ENCODE measurements at places on chromosomes 4 and X.

- no peak for DNase-seq
Measured at GRCh38 chr4:112546476-112546875, 30.5 kb upstream of the NEUROG2 start.

GRCh38 chr4:100290585-100290984 lies 100.3 kb upstream of the DDIT4L start:
- DNase-seq = no peak

- no peak for DNase-seq
Measured at GRCh38 chrX:18883234-18883960, 100.5 kb downstream of the PHKA2 start.

- DNase-seq = no peak
Measured at GRCh38 chr4:56099378-56099786, 150.6 kb downstream of the CEP135 start.

DNA sequence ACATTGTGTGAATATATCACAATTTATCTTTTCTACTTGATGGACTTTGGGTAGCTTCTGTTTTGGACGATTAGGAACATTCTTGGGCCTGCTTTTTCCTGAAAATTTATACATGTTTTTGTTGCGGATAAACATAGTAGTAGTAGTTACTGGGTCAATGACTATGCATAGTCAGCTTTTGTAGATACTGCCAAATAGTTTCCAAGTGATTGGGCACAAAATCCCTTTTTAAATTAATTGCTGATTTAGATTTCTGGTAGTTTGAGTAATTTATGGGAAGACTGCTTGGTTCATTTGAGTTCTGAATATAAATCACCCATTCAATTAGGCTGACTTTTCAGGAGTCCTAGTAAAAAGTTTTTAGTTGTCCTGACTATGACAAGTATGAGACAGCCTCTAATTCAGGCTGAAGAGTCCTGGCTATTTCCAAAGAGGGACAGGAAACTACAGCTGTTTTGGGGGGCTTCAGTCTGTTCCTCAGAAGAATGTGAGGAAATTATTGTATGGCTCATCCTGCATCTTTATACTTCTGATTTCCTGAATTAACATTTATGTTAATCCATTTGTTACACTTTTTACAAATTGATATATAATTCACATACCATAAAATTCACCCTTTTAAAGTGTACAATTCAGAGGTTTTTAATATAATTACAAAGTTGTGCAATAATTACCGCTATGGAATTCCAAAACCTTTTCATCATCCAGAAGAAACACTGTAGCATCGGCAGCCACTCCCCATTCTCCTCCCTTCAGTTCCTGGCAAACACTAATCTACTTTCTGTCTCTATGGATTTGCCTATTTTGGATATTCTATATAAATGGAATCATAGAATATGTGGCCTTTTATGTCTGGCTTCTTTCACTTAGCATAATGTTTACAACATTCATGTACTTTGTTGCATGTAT lies 14.2 kb downstream of the LRP2BP start:
- DNase-seq = no peak

- DNase-seq = no peak
Measured at GRCh38 chrX:133999031-133999705, 13.8 kb upstream of the GPC3 start.

GRCh38 chrX:48470110-48470832 lies at the start of gene SLC38A5:
TSS of gene SLC38A5 (minus strand) at chrX:48470260. CDS start at chrX:48467924, 2,336 bp downstream.
- no peak for DNase-seq

DNA sequence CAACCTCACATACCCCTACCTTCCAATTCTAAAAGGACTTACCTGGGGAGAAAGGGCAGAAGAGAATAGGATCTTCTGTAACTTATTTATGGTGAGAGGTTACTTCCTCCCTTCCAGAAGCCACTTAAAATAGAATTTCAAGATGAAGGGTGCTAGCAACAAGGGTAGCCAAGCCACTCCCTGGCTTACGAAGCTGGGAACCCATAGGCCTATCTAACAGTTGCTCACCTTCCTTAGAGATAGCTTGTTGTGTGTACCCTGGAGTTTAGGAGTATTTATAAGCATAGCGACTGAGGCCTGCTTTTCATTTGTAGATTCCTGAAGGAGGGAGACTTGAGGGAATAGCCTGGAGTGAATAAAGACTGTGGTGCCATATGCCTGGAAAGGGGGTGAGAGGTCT lies 28.9 kb downstream of the XK start:
- no peak for DNase-seq

DNA sequence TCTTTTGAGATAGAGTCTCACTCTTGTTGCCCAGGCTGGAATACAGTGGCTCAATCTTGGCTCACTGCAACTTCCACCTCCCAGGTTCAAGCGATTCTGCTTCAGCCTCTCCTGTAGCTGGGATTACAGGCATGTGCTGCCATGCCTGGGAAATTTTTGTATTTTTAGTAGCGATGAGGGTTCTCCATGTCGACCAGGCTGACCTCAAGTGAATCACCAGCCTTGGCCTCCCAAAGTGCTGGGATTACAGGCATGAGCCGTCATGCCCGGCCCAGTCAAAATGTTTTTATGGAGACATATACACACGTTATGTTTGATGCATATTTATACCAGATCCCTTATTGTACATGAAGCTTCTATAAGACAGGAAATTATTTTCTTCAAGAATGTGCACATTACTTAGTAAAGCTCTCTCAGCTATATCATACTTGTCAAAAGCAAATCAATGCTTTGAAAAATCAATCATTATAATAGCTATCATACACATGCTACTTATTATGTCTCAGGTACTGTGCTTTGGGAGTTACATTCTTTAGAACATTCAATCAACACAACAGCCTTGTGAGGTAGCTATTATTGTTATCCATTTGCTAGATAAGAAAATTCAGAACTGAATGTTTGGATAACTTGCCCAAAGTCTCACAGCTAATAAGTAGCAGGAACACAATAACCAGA lies 269.2 kb downstream of the FSTL5 start:
- no peak for DNase-seq

- no peak for DNase-seq
Measured at GRCh38 chr4:15100380-15100779, 98.1 kb downstream of the CPEB2 start.

GRCh38 chrX:9429767-9430166 lies 35.1 kb upstream of the TBL1X start:
- DNase-seq = no peak

DNA sequence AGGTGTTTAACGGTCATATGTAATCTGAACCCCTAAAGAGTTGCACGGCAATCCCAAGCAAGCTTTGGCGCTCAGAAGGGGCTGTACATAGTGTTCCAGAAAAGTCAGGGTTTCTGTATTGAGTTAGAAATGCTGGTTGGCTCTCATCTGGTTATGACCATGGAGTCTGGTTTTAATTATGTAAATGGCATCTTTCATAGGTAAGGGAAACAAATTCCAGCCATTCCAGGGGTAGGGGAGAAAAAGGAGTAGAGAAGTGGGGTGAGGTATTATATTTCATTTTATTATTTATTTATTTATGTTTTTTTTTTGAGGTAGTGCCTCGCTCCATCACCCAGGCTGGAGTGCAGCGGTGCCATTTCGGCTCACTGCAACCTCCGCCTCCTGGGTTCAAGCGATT lies 15.9 kb downstream of the KLF3 start:
- DNase-seq = no peak

DNA sequence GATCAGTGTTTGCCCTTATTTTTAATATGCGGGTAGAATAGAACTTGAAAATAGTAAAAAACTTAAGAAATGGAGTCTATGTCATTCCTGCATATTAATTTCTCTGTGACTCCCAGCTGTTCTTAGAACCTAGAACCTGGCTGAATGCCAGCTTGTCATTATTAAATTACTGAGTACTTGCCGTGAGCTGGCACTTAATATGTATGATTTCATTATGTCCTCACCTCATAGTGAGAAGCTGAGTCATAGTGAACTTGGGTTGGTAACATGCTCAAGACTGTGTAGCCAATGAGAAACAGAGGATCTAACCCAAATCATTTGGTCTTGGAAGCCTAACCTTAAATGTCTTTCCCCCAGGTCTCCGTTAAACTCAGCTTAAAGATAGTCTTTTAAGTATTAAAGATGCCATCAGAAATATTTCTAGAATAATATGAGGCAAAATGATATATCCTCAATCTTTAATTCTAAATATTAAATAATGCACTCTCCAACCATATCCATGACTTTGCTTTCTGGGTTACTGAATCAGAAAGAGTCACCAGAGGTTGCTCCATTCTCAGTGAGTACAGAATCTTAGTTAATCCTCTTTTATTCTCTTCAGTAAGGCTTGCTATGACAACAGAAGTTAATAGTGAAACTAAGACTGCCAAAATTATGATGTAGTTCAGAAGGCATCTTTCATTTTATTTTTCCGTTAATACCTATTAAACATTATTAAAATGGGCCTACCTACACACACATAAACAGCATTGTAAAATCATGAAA lies 58.6 kb upstream of the TLL1 start:
- DNase-seq = no peak

DNA sequence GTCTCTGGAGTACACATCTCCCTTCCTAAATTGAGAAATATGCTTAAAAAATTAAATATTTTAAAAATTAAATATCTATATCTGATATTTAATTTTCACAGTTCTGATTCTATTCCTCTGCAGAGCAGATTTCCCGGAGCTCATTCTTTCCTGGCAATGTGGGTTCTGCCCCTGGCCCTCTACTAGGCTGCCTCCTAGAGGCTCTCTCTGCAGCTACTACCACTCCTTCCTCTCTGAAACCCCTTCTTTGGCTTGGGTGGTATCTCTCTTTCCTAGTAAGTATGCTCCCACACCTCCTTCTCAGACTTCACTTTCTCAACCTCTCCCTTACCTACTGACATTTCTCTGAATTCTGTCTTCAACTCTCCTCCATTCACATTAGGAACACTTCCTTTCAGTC lies 45.3 kb downstream of the RPGR start:
- no peak for DNase-seq

GRCh38 chrX:17768997-17769396 lies 31.7 kb downstream of the SCML1 start:
- no peak for DNase-seq

DNA sequence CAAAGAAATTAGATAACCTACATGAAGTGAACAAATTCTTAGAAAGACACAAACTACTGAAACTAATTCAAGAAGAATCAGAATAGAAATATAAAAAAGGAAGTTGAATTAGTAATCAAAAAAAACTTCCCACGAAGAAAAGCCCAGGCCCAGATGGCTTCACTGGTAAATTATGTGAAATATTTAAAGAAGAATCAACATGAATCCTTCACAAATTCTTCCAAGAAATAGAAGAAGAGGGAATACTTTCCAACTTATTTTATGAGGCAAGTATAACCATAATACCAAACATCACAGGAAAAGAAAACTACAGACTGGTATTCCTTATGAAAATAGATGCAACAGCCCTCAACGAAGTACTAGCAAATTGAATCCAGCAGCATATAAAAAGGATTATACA lies 30.7 kb downstream of the MOSPD2 start:
- no peak for DNase-seq

GRCh38 chr4:79604152-79604551 lies 196.1 kb upstream of the GK2 start:
- DNase-seq = no peak

- no peak for DNase-seq
Measured at GRCh38 chr4:40564004-40564403, 65.7 kb downstream of the RBM47 start.

- no peak for DNase-seq
Measured at GRCh38 chrX:21655901-21656586, 2.1 kb downstream of the KLHL34 start.

DNA sequence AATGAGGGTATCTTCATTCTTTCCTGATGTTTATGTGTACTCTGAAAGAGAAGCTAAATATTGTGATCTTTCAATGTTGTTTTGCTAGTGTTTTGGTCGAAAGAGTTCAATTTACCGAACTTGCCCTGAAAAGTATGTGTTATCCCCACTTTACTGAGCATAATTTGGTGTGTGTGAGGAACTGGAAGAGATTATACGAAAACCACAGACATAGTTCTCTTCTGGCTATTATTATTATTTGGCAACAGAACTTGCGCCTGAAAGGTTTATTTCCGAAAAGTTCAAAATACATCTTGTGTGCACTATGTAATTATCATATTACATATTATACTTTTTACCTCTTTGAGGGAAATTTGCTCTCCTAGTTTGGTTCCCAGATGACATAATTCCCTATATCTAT lies 232.5 kb upstream of the INTU start:
- no peak for DNase-seq

GRCh38 chrX:122565952-122566351 lies 618.1 kb upstream of the GRIA3 start:
- DNase-seq = no peak

Measured in activated CD4-positive, alpha-beta memory T cell treated with anti-CD3 and anti-CD28 coated beads for 36 hours (primary cell).